Activated CD4-positive, alpha-beta T cell treated with anti-CD3 and anti-CD28 coated beads for 36 hours (primary cell): ENCODE measurements at places on chromosomes 1 and 21. TPM values are rescaled to one million over a fixed set of nuclear protein-coding genes. Genes with fewer than 3 reads are reported as not detected.

DISP1 gene
- 1.9 TPM for total RNA-seq

APCS gene
- total RNA-seq = not detected

GPR37L1 gene
- not detected for total RNA-seq

ALX3 gene
- total RNA-seq = not detected

- H3K27ac ChIP-seq = no peak overlapping the region
- peaks cover 6% of the 10 kb centered on the region for H3K4me1 ChIP-seq
- H3K36me3 ChIP-seq = no peaks in the 10 kb centered on the region
- H3K27me3 ChIP-seq = peaks cover 59% of the 10 kb centered on the region
- H3K4me3 ChIP-seq = no peak overlapping the region
Observed at GRCh38 chr1:112744009-112744578, 29.0 kb upstream of the PPM1J start.

DNA sequence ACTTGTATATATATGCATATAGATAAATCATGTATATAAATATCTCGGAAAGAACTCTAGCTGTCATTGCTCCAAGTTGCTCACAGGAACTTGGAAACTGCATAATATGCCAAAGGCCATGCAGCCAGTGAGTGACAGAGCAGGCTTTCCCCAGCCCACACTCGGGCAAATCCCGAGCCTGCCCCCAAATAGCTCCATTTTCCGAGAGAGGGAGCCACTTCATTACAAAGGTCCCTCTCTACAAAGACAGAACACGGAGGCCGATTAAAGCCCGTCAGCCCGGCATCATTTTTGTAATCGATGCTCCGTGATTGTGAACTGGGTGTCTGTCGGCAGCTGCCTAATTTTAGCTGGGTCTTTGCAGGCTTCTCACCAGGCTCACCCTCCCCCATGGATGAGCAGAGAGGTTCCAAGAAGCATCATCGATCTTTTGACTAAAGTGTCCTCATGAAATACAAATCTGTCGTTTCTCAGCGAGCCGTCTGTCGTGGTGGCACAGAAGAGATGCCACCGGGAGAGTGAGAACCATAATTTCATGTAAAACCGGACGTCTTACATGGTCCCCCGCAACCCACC lies 663.9 kb downstream of the PTPRU start:
- H3K27me3 ChIP-seq = peaks cover 20% of the 10 kb centered on the region
- no peak for DNase-seq
- no peak overlapping the region for H3K27ac ChIP-seq
- no peak overlapping the region for H3K4me3 ChIP-seq
- H3K36me3 ChIP-seq = no peaks in the 10 kb centered on the region

- DNase-seq = no peak
- H3K27me3 ChIP-seq = no peaks in the 10 kb centered on the region
- no peak overlapping the region for H3K27ac ChIP-seq
- H3K36me3 ChIP-seq = no peaks in the 10 kb centered on the region
- H3K4me3 ChIP-seq = no peak overlapping the region
Observed at GRCh38 chr1:218674280-218674773, 329.2 kb downstream of the TGFB2 start.

DNA sequence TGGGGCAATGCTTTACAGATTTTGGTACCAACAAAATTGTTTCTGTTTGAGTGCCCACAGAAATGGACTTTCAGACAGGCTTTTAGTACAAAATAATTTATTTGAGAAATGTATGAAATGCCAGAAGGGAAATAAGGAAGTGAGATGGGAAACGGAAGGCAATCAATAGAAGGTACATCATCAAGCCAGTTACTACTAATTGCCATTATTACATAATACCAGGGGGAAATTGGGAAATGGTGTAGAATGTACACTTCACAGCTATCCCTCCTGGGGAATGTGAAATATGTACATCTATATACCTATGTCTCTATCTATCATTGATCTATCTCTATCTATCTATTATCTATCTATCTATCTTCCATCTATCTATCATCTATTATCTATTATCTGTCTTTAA lies 264.6 kb upstream of the B3GALT2 start:
- no peaks in the 10 kb centered on the region for H3K36me3 ChIP-seq
- no peak overlapping the region for H3K27ac ChIP-seq
- no peaks in the 10 kb centered on the region for H3K27me3 ChIP-seq
- no peak overlapping the region for H3K4me3 ChIP-seq

GRCh38 chr1:74790453-74790852 lies 57.5 kb downstream of the TYW3 start:
- DNase-seq = no peak
- H3K27ac ChIP-seq = no peak overlapping the region
- no peaks in the 10 kb centered on the region for H3K4me1 ChIP-seq
- H3K36me3 ChIP-seq = no peaks in the 10 kb centered on the region

GRCh38 chr1:19222979-19223824 lies 13.1 kb upstream of the UBR4 start:
- no peak overlapping the region for H3K27ac ChIP-seq
- peaks cover 73% of the 10 kb centered on the region for H3K36me3 ChIP-seq
- no peaks in the 10 kb centered on the region for H3K27me3 ChIP-seq
- DNase-seq = no peak
- H3K4me3 ChIP-seq = no peak overlapping the region

GRCh38 chr1:51215169-51215568 lies 20.9 kb upstream of the RNF11 start:
- H3K4me1 ChIP-seq = peaks cover 22% of the 10 kb centered on the region
- H3K4me3 ChIP-seq = no peak overlapping the region
- no peaks in the 10 kb centered on the region for H3K27me3 ChIP-seq
- no peak for DNase-seq

DNA sequence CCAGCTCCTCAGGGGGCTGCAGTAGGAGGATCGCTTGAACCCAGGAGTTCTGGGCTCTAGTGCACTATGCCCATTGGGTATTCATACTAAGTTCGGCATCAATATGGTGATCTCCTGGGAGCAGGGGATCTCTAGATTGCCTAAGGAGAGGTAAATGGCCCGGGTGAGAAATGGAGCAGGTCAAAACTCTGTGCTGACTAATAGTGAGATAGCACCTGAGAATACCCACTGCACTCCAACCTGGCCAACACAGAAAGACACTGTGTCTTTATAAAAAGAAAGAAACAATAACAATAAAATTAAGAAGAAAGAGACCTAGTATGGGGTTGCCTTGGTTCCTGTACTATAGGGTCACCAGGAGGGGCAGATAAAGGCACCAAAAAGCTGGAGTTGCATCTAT lies 13.7 kb upstream of the DUSP12 start:
- peaks cover 22% of the 10 kb centered on the region for H3K4me1 ChIP-seq
- no peaks in the 10 kb centered on the region for H3K36me3 ChIP-seq
- no peak for DNase-seq
- H3K27me3 ChIP-seq = peaks cover 27% of the 10 kb centered on the region
- no peak overlapping the region for H3K27ac ChIP-seq
- no peak overlapping the region for H3K4me3 ChIP-seq

DNA sequence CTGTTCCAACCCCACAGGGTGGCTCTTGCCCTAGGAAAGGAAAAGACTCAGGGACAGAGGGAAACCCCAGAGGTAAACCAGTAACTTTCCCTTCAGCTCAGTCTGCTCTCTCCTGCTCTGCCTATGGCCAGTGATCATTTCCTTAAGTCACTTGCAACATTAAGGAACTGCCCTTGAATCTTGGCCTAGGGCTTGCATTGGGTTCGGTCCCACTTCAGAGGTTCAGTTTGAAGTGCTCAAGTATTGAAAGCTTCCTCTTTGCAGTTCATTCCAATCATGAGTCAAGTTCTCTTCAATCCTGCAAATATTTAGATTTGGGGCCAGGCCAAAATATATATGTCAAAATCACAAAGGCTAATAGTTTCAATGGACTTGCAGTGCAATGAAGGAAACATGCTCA lies 97.7 kb upstream of the IRF2BP2 start:
- no peaks in the 10 kb centered on the region for H3K27me3 ChIP-seq
- no peak overlapping the region for H3K27ac ChIP-seq

DNA sequence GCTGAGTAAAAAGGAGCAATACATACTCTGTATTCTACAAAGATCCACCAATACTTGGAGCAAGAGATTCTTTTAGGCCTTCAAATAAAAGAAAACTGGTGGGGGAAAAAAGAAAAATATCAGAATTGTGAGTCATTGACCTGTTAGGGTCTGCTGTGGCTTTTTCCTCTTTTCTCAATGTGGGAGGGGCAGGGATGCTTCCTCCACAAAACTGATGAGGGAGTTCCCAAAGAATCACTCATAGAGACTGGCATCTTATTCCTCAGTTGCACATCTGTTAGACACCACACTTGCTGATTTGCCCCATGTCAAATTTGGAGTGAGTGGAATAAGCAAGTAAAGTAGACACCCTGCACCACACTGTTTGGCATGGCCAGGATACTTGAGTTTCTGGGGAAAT lies 16.6 kb downstream of the C1orf141 start:
- no peaks in the 10 kb centered on the region for H3K27me3 ChIP-seq
- H3K36me3 ChIP-seq = peaks cover 2% of the 10 kb centered on the region
- H3K4me3 ChIP-seq = no peak overlapping the region
- no peak overlapping the region for H3K27ac ChIP-seq

DNA sequence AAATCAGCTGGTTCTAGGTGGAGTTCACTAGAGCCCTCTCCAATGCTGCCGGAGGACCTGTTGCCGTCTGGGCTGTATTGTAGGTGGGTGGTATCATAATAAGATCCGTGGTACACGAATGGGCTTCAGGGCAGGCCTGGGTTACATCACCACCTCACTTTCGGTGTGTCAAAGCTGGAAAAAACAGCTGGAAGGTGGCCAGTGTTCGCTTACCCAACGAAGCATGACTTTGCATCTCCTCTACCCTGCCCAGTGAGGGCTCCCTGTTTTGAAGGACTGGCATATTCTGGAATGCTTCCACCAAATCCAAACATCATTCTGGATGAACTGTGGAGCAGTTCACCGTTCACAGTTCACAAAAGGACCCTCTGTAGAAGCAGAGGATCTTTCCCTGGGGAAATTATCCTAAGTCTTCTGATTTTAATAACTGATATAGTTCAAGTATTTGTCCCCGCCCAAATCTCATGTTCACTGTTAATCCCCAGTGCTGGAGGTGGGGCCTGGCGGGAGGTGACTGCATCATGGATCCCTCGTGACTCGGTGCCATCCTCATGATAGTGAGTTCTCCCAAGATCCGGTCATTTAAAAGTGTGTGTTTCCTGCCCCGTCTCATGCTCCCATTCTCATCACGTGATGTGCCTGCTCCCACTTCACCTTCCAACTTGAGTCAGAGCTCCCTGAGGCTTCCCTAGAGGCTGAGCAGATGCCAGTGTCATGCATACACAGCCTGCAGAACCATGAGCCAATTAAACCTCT lies 429.0 kb downstream of the KIF26B start:
- no peaks in the 10 kb centered on the region for H3K36me3 ChIP-seq
- no peak for DNase-seq
- peaks cover 2% of the 10 kb centered on the region for H3K27me3 ChIP-seq

DNA sequence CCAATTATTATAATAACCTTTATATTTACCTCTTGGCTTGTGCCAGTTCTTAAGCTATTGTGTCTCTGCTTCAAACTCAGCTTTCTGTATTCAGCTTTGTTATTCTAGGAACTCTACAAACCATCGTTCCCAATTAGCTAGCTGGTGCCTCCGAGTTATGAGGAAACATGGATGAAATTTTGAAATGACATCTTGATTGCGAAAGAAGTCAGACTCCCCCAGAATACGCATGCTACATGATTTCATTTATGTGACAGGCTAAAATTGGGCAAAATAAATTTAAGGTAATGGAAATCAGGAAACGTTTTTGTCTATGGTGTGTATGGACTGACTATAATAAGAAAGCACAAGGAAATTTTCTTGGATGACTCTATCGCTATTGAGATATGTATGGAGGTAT lies 256.8 kb upstream of the NCAM2 start:
- H3K4me3 ChIP-seq = no peak overlapping the region
- no peaks in the 10 kb centered on the region for H3K4me1 ChIP-seq
- H3K27ac ChIP-seq = no peak overlapping the region
- H3K36me3 ChIP-seq = no peaks in the 10 kb centered on the region
- DNase-seq = no peak
- H3K27me3 ChIP-seq = no peaks in the 10 kb centered on the region

GRCh38 chr1:45107782-45108181 lies 95.7 kb downstream of the UROD start:
- DNase-seq = no peak
- H3K4me1 ChIP-seq = peaks cover 3% of the 10 kb centered on the region
- H3K27me3 ChIP-seq = no peaks in the 10 kb centered on the region
- no peak overlapping the region for H3K4me3 ChIP-seq

DNA sequence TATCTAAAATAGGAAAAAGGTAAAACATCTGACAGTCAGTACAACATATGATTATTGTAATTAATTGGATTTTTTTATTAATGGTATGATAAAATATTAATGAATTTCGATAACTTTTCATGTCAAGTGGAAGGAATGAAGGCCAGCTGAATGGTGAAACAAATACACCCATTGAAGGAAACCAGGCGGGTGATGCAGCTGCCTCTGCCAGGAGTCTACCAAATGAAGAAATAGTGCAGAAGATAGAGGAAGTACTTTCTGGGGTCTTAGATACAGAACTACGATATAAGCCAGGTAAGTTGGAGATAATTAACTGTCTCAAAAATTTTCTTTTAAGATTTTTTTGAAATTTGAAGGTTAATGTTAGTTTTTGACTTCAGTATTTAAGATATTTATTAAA lies 3.2 kb downstream of the SON start:
- peaks cover 23% of the 10 kb centered on the region for H3K4me1 ChIP-seq
- peak overlapping the region; percentile 63 for H3K27ac ChIP-seq
- H3K4me3 ChIP-seq = peak overlapping the region; percentile 85
- no peak for DNase-seq

GRCh38 chr21:16280686-16281091 lies 550.9 kb downstream of the USP25 start:
- no peaks in the 10 kb centered on the region for H3K4me1 ChIP-seq
- no peak overlapping the region for H3K27ac ChIP-seq
- no peaks in the 10 kb centered on the region for H3K27me3 ChIP-seq
- no peak overlapping the region for H3K4me3 ChIP-seq
- no peak for DNase-seq

GRCh38 chr1:19435181-19435580 lies 50.2 kb downstream of the CAPZB start:
- H3K27ac ChIP-seq = peak overlapping the region; percentile 72
- peaks cover 19% of the 10 kb centered on the region for H3K36me3 ChIP-seq
- no peak overlapping the region for H3K4me3 ChIP-seq
- no peak for DNase-seq
- H3K27me3 ChIP-seq = no peaks in the 10 kb centered on the region
